Left kidney (tissue), 8 donors: ENCODE measurements at places on chromosomes 6 and 20.

GRCh38 chr20:32807706-32808105, 12.0 kb upstream of the MAPRE1 start:
- peak; percentile 37 for DNase-seq

- DNase-seq: no peak
Observed at GRCh38 chr6:117464700-117465099, 17.8 kb upstream of the DCBLD1 start.

- DNase-seq: no peak
Observed at GRCh38 chr6:124368131-124368530, 564.5 kb downstream of the NKAIN2 start.

DNA sequence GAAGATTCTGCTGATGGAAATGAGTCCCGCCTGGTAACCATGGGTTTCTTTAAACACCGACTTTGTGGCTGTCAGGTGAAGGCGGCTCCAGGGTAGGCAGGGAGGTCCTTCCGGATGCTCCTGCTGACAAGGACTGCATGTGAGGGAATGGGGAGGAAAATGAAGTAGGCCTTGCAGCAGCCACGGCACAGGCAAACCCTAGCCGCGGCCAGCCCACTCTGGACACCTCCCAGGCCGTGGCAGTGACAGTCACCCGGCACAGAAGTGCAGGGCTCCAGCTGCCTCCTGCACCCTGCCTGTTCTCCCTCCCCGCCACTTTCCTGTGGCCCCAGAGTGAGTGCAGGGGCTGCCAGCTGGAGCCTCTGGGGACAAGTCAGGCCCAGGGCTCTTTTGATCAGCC, 21.0 kb downstream of the BPIFB1 start:
- no peak for DNase-seq

DNA sequence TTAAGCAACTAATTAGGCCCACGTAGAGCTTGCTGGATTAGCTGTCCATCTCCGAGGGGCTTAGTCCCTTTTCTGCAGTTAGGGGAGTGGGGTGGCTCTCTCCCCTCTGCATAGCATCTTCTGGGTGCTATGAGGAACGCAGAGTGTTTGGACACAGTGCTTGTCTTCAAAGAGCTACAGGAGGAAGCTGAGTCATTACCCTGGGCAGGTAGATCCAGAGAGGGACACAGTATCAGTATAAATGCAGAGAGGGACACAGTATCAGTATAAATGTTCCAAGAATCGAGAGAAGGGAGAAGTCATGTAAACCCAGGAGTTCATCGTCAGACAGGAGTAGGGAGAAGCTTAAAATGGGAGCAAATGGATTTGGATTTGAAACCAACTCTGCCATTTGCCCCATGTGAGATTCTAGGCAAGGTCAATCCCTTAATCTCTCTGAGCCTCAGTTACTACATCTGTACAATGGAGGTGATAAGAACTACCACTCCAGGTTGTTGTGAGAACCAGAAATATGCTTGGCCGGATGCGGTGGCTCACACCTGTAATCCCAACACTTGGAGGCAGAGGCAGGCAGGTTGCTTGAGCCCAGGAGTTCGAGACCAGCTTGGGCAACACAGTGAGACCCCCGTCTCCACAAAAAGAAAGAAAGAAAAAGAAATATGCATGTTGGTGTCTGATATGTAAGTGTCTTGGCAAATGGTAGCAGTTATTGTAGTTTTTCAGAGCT, 5.5 kb upstream of the GHRH start:
- DNase-seq: no peak

- peak; percentile 7 for DNase-seq
Observed at GRCh38 chr6:70412252-70413113, 825 bp upstream of the FAM135A start.

DNA sequence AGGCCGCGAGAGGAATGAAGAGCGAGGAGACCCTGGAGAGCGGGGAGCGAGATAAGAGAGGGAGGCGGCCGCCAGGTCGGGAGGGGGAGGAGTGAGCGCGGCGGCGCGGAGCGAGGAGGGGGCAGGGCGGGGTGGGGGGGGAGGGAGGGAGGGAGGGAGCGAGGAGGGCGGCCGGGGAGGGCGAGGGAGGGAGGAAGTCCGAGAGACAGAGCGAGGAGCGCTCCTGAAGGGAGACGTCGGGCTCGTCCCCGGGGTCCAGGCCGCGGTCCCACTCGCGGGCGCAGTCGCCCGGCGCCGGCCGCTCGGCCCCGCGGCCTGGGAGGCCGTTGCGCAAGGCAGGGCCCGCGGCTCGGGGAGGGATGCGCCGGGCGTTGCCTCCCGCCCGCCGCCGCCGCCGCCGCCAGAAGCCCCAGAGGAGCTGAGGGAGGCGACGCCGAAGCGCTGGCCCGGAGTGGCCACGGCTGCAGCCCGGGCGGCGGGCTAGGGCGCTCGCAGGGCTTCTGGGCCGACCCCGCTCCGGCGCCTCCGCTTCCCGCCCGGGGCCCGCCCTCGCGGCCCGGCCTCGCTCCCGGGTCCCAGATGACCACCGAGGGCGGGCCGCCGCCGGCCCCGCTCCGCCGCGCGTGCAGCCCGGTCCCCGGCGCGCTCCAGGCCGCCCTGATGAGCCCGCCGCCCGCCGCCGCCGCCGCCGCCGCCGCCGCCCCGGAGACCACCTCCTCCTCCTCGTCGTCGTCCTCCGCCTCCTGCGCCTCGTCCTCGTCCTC, at the start of gene FOXF2:
Gene FOXF2 (plus strand): TSS at position 208 of the 764 bp plus-strand sequence. CDS start 372 bp downstream, at position 580.
- DNase-seq: no peak

GRCh38 chr6:78611886-78612480, 255.4 kb upstream of the IRAK1BP1 start:
- no peak for DNase-seq
